CD8-positive, alpha-beta memory T cell (primary cell): ENCODE measurements at places on chromosomes 13 and 19. TPM values are rescaled to one million over a fixed set of nuclear protein-coding genes. Genes with fewer than 3 reads are reported as not detected.

The ZNF787 gene
- 38.7 TPM for total RNA-seq

The TMEM150B gene
- 0.53 TPM for total RNA-seq

The PLIN4 gene
- not detected for total RNA-seq

The GIPR gene
- 1.7 TPM for total RNA-seq

The MEIS3 gene
- total RNA-seq: not detected
